Activated CD4-positive, alpha-beta T cell treated with anti-CD3 and anti-CD28 coated beads for 48 hours (primary cell): ENCODE measurements at places on chromosomes 1 and 21.

DNA sequence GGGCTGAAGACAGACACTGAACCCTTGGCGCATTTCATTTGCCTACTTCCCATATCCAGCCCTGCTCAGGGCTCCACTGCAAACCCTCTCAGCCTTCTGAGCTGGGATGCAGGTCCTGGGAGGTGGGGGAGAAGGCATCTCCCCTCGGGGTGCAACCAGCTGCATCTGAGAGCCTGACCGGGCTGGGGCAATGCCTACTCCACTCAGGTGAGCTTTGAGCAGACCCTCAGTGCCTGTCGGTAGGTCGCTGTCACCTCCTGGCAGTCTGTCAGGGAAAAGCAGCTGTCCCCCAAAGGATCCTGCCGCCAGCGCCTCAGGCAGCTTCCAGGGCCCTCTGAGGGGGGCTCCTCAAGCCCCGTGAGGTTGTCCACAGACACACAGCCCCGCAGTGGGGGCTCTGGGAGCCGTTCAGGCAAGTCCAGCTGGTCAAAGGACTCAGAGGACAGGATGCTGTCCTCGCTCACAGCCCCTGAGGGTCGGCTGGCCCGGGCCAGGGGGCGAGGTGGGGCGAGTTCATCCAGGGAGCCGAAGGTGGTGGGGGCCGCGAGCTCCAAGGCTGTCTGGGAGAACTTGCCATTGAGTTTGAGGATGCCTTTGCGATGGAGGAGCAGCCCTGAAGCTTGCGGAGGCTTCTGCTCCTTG, 18.2 kb downstream of the NUAK2 start:
- no peak for DNase-seq

DNA sequence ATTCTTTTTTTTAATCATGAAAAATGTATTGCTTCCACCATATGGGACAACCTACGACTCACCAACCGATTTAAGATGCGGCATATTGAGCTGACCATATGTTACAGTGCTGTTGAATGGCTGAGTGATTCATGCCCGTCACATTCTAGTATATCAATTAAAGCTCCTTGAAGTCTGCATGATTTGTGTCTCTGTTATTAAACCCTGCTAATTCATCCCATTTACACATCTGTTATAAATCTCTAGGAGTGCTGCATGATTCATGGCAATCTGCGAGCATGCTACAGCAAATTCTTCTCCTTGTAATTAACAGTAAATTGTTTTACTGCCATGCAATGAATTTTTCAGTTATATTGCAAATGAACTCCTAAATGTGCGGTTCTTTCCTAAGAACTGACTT, 239.8 kb downstream of the USH2A start:
- DNase-seq = no peak

DNA sequence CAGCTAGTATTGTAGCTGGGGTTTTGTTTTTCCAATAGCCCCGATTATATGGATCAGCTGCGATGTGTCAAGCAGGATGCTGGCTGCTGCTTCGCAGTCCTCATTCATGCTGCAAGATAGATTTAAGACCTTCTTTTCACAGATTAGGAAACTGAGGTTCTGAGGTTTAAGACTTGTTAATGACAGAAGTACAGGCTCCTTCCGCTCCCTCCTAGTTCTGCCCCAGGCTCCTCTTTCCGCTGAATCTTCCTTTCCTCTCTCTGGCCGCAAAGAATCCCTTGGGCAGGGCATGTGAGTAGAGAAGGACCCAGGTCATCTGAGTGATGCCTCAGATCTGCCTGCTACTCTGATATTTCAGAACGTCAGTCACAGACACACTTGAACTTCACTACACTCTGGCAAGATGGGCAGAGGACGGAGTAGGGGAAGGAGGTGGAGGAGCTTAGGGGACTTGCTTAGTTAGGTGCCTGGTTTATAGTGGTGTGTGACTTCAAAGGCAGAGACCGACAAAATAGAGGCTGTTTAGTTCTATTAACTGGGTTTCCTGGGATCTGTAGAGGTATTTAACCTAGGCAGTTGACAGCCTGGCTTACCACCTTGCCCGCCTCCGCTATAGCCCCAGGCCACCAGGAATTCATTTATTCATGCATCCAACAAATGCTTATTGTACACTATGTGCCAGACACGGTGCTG, 4.2 kb downstream of the IGSF21 start:
- no peak for DNase-seq

DNA sequence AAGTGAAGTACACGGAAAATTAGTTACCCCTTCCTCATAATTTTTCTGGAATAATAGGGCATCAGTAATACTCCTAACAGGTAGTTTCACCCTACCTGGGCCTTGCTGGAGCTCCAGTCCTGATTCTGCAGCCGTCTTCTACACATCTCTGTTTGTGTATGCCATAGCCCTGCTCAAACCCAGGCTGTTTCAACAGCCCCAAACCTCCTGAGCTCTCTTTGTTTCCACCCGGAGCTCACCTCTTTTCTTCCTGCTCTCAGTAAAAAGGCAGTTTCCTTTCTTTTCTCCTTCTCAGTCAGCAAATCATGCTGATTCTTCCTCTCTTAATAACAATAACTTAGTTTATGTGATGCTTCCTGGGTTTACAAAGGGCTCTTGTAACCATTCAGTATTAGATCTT, 355.1 kb upstream of the RUNX1 start:
- no peak for DNase-seq

- DNase-seq = no peak
Observed at GRCh38 chr1:226589008-226589733, 40.6 kb downstream of the STUM start.
